GM12892 (cell line): ENCODE measurements at places on chromosomes 3 and 15.

- no peak for DNase-seq
Observed at GRCh38 chr15:22237891-22238275, 157.6 kb downstream of the OR4M2 start.

GRCh38 chr15:64180235-64180824, 17.5 kb upstream of the PPIB start:
- no peak for DNase-seq

DNA sequence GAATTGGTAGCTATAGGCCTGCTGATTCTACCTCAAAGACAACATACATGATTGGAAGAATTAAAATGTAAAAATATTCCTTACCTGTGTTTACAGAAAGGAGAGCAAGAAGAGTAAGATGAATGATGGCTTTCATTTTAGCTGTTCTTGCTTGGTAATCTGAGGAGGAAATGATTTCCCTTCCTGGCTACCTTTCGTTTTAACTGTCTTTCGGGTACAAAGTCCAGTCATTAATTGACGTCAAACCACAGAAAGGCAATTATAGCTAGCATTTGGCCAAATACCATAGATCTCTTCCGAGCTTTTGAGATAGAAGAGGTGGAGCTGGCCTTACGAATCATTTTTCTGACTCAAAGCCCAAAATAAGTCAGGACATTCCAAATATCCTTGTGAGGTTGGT, at the start of gene MUC13:
MUC13 (minus strand) TSS at position 175 of the 400 bp plus-strand sequence; CDS start at position 136, 39 bp downstream.
- no peak for DNase-seq

GRCh38 chr3:120027226-120027625, 67.0 kb downstream of the GSK3B start:
- no peak for DNase-seq

DNA sequence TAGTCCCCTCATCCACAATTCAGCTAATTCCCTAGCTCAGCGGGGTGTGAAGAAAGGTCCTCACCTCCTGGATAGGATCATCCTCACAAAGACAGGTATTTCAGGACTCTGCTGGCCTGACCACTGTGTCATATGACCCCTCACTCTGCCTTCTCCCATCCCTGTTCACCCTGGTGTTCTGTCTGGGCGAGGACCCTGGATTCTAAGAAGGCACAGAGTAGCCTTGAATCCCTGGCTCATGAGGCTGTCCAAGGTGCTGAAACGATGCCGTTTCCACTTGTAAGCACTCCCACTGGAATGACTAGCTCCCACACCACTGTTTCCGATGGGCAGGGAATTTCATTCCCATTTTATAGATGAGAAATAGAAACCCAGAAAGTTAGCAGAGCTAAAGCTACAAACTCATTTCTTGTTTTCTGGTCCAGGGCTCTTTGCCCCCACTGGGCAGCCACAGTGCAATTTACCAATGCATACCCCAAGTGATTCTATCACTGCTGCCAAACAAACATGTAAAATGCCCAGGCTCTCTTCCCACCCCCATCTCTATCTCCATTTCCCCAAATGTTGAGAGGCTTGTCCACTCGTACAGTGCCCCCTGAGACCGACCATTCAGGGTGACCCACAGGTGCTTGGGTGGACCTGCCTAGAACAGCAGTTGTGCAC, 83.2 kb downstream of the RAB11A start:
- DNase-seq = no peak

DNA sequence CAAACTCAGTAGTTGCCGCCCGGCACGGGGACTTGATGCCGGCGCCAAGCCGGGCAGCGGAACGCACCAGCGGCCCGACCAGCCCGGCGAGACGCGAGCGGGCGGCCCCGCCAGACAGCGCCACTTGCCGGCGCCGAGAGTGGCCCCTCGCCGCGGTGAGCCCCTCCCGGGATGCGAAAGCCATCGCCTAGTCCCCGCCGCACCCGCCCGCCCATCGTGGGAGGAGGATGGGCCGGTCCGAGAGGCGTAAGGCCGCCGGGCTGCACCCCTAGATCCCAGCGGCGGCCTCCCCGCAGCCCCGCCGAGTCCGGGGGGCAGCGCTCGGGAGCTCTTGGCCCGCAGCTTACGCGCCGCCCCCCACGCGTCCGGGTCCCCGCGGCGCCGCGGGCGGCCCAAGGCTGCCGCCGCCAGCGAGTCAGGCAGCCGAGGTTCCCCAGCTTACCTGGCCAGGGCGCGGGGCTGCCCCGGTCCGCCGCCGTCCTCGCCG, 609 bp downstream of the GOLGA8A start:
- peak; percentile 23 for DNase-seq
